ENCODE measurements at places on chromosomes 6 and 20.

- no peak for DNase-seq
Measured at GRCh38 chr6:100881707-100882040, 545 bp upstream of the ASCC3 start.

GRCh38 chr6:13877051-13877450 lies 47.7 kb upstream of the RNF182 start:
- no peak for DNase-seq

- no peak for DNase-seq
Measured at GRCh38 chr6:21241231-21242130, 352.1 kb upstream of the SOX4 start.

DNA sequence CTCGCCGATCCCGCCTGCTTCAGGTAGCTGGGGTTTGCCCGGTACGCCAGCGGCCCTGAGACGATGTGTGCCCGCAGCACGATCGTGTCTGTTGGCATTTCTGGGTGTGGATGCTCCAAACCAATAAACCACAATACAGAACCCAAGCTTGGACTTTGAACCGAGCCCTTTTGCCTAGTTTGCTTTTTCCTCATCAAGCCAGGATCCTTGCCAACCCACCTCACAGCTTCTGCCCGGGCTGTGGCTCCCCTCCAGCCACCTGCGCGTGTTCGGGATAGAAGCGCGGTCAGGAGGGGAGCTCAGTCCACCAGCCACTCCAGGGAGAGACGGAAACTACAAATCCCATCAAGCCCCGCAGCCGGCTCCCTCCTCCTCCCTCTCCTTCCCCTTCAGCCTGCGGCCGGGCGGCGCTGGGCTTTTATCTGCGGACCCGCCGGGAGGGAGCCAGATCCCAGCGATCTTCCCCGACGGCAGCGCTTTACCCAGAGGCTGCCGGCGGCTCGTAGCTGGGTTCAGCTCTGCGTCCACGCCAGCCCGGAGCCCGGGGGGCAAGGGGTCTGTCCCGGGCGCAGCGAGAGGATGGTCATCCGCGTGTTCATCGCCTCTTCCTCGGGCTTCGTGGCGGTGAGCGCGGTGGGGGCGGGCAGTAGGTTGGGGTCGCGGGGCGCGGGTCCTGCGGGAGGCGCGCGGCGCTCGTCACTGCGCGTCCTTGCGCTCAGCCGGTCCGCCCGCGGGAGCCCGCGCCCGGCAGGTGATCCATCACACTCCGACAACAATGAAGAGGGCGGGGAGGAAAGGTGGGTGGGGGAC lies at the start of gene SH3BGRL2:
Gene SH3BGRL2, plus strand, starts transcription at position 447 of the 810 bp plus-strand sequence. Its CDS starts 133 bp downstream, at position 580.
- DNase-seq = no peak

DNA sequence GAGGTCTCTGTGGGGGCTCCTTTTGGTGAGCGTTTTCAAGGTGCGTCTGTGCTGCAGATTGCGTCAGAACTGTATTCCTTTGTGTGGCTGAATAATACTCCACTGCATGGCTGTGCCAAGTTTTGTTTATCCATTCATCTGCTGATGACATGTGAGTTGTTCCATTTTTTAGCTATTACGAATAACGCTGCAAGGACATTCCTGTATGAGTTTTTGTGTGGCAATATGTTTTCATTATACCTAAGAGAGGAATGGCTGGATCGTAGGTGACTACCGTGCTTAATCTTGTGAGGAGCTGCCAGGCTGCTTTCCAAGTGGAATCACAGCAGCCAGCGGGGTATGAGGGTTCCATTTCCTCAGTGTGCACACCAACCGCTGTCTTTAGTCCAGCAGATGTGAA lies 1.1 kb upstream of the DACT2 start:
- no peak for DNase-seq

- DNase-seq = no peak
Measured at GRCh38 chr6:128519931-128520435, 416 bp downstream of the PTPRK start.

GRCh38 chr6:87146363-87146762 lies 9.0 kb upstream of the ZNF292 start:
- no peak for DNase-seq

Data from BJ (cell line).